ENCODE measurements at places on chromosomes 16 and 17.
A peak's percentile ranks its signal among the peaks of the same experiment; 100 is the strongest.

DNA sequence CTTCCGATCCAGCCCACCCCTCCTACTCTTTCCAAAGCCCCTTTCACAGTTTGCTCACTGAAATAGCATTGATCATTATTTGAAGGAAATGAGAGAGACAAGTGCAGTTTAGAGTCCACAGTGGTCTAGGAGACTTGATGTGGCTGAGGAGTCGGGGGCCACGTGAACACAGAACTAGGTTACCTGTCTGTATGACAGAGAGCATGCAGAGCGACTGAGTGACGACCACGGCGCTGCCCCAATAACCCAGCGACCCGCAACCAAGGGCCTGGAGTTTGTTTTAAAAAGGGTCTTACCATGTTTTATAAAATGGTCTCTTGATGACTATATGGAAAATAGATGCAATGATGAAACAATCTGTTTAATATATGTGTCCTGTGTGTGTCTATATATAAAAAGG is 39.5 kb downstream of the NDEL1 start:
- DNase-seq = no peak

DNA sequence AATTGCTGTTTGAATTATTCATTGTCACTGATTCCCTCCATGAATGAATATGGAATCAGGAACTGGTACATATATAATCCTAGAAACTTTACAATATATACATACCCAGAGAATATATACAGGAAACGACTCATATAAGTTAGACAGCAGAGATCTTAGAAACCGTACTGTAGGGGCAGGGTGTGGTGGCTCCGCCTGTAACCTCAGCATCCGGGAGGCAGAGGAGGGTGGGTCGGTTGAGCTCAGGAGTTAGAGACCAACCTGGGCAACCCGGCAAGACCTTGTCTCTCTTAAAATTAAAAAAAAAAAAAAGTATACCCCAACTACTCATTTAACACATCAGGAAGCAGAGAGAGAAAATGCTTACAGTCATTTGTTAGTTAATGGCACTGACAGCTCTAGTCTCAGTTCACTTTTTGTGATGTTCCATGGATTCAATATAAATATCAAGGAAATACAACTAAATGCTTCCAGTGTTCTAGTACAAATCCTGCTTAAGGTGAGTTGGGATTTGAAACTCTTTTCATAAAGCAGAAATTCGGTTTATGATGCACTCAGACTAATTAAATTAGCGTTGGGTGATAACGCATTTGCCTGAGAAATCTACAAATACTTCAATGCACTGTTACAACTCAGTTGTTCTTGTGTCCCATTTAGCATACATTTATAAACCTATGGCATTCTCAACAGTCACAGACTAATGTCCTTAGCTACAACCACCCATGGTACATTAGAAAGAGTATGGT is 5.6 kb downstream of the GLG1 start:
- no peak for DNase-seq

GRCh38 chr16:24853169-24853824 is 7.5 kb downstream of the SLC5A11 start:
- DNase-seq = no peak

GRCh38 chr16:84033251-84034195 is 9.1 kb downstream of the SLC38A8 start:
- no peak for DNase-seq

DNA sequence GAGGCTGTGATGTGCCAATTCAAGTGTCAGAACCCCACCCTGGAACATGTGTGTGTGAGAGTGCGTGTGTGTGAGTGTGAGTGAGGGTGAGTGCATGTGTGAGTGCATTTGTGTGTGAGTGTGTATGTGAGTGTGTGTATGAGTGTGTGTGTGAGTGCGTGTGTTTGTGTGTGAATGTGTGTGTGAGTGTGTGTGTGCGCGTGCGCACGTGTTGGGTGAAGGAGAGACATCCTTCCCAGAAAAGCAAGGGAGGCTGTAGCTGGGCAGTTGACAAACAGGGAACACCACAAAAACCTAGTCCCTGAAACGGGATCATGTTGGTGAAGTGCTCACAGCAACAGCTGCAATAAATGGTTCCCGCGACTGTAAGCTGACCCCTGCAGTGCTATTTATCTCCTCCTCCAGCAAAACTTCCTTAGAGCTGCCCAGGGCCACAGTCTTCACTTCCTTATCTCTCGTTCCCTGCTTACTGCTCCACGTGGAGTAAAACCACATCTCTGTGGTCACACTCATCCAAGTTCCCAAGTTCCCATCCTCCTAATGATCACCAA is 40.1 kb upstream of the RPL38 start:
- no peak for DNase-seq

- DNase-seq = no peak
These were observed 44.4 kb upstream of the ZFHX3 start for GRCh38 chr16:73092236-73092781.

GRCh38 chr16:46731691-46732555 is 16.2 kb downstream of the MYLK3 start:
- no peak for DNase-seq

DNA sequence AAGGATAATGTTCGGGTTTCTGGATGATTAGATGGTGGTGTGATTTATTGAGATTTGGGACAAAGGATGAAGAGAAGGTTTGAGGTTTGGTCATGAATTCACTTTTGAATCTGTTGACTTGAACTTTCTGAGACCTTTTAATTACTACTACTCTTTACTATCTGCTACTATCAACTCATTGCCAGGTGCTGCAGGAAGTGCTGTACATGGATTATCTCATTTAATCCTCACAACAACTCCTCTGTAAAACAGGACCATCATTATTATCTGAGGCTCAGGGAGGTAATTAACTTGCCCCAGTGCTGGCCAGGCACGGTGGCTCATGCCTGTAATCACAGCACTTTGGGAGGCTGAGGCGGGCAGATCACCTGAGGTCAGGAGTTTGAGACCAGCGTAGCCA is 2.9 kb upstream of the ANKRD40 start:
- no peak for DNase-seq

- no peak for DNase-seq
These were observed 12.2 kb downstream of the PPL start for GRCh38 chr16:4924593-4925292.

DNA sequence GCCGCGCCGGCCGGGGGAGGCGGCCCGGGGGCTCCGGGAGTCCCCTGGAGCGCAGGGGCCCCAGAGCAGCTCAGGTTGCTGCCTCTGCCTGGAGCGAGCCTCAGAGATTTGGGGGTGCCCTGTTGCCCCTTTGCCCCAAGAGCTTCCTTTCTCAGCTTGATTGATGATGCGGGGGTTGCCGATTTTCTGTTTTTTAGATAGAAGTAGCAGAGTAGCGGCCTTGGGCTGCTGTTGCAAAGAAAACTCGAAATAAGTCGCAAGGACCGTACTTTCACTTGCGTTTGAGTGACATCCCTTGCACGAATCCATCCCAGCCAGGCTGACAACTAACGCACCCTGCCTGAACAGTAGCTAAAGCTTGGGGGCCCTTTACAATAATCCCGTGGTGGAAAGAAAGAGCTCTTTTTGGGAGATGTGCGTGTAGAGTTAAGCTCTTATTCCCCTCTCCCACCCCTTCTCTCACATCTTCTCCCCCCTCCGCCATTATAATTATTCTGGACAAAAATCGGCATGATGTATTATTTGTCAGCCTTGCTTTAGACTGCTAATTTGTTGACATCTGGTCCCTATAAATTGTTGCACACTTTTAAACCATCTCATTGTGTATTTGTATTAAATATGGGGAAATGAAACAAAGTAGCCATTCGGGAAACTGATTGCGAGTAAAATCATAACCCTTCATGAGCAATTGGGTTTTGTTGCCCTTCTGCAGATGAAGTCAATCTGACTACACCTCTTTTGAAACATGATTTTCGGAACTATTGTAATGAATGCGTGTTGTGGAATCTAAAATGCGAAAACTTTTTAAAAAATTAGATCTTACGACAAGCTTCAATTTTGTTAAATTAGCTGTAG is 873 bp downstream of the USP10 start:
- DNase-seq = no peak

DNA sequence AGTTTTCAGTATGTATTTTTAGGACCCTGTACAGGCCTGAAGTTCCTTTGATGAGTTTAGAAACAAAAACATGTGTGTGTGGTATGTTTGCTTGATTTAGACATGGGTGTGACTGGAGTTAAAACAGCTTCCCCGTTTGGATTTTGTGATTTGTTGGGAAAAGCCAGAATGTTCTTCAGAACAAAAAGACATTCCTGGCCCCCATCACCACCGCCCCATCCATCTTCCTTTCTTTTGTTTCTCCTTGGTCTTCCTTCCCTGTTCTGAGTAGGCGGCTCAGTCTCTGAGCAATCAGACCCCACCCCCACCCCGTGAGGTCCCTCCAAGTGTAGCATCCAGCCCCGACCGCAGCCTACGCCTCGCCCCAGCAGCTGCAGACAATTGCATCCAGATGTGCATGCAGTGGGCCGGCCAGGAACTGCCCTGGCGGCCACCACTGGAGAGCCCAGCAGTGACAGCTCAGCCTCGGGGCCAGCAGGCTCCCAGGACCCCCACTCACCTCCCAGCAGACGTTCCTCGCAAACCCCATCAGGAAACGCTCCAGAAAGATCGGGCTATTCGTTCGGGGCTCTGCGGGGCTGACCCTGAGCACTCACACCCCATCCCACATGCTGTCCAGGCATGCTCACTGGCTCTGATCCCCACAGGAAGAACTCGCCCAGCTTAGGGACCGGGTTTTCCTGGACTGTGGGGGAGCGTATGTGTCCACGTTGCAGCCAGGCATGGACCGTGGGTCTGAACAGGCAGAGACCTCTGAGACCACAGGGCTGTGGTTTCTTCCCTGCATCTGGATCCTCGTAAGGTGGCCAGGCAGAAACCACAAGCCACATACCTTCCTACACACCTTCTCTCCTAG is 99.8 kb upstream of the CDH5 start:
- no peak for DNase-seq

GRCh38 chr17:76278952-76279741 is 14.0 kb downstream of the UBALD2 start:
- DNase-seq = peak; percentile 8

DNA sequence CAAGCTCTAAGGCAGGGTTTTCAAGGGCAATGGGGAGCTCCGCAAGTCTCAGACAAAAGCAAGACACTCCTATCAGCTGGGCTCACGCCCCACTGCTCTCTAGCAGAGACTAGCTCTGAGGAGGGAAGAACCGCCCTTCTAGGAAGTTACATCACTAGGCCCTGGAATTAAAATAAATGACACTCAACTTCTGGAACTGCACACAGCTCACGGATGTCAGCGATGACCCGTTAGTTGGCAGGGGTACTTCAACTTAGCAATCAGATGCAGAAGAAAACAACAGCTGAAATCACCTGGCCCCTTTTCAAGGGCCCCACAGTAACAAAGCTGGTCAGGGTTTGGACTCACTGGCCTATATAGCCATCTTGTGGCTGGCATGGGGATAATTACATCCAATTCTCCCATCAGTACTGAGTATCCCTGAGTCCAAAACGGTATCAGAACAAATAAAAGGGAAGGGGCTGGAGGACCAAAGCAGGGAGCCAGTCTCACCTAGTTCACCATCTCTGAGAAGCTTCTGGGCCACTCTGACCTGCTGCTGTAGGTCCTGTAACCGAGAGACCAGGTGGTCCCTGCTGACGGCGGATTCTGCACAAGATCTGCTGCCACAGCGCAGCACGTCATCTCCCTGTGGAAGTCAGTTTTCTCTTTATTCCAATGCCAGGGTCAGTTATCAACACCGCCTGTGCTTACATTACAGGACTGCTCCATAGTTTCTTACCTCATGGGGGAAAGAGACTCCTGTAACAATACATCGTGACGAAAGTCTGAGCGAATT is 22.2 kb downstream of the SERPINF1 start:
- no peak for DNase-seq

GRCh38 chr16:30896889-30897733 is 697 bp downstream of the CTF1 start:
- DNase-seq = peak; percentile 48

- DNase-seq = no peak
These were observed 108.1 kb downstream of the ABCC12 start for GRCh38 chr16:48047720-48048119.

DNA sequence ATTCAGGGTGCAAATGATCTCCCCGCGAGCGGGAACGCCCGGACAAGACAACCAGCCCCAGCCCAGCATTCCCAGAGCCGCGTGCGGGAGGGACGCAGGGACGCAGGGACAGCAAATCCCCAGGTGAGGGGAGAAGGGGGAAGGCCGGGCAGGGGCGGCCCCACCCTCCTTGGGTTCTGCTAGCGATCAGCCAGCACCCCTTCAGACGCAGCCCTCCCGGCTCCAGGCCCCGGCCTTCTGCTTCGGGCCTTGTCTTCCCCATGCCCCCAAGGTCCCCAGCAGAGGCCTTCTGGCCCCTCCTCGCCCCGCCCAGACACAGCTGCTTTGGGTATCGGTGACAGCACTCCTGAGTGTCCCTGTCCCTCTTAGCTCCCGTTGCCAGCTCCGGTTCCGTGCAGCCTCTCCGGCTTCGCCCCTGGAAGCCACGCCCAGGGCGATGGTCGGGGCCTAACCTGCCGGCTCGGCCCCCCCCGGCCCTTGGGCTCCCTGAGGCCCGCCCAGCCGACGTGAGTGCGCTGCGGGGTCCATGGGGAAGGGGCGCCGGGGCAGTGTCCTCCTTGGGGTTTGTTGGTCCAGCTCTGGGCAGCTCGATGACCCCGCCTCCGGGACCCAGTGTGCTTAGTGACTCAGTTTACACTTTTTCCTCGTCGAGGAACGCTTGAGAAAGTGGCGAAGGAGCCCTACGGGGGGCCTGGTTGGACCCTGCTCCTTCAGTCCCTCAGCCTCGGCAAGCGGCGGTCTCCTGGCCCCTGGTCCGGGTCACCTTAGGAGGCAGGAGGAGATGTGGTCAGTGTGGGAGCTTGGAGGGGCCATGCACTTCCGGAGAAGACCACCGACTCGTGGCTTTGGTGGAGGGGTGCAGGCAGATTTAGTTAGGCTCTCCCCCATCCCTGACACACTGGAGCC is 50.5 kb upstream of the AMZ2 start:
- no peak for DNase-seq

DNA sequence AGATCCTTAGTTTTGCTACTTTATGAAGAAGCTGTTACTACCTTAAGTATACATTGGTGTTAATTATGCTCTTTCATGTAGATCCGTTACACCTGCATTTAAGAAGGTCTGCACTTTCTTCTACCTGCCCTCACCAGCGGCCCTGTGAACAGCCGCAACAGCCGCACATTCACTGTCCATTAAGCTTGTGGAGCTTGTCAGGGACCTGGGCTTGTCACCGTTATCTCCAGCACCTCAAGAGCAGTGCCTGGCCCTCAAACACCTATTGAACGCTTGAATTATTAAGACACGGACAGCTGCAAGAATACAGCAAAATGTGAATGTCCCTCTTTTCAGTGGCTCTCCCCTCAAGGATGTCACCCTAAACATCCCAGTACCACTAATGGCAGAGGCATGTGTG is 3.0 kb upstream of the MXRA7 start:
- DNase-seq = no peak

GRCh38 chr16:69626256-69626655 is 60.5 kb downstream of the NFAT5 start:
- no peak for DNase-seq

Data from SK-N-MC (cell line).